ENCODE measurements at places on chromosomes 13 and 19. TPM values are rescaled to one million over a fixed set of nuclear protein-coding genes. Genes with fewer than 3 reads are reported as not detected.
A peak's percentile ranks its signal among the peaks of the same experiment; 100 is the strongest.

- DNase-seq, result peak; percentile 70
These were observed 13.5 kb downstream of the ARRDC5 start for GRCh38 chr19:4889034-4889815.

- DNase-seq, result no peak
These were observed 392.8 kb downstream of the KCNRG start for GRCh38 chr13:50408068-50408467.

DNA sequence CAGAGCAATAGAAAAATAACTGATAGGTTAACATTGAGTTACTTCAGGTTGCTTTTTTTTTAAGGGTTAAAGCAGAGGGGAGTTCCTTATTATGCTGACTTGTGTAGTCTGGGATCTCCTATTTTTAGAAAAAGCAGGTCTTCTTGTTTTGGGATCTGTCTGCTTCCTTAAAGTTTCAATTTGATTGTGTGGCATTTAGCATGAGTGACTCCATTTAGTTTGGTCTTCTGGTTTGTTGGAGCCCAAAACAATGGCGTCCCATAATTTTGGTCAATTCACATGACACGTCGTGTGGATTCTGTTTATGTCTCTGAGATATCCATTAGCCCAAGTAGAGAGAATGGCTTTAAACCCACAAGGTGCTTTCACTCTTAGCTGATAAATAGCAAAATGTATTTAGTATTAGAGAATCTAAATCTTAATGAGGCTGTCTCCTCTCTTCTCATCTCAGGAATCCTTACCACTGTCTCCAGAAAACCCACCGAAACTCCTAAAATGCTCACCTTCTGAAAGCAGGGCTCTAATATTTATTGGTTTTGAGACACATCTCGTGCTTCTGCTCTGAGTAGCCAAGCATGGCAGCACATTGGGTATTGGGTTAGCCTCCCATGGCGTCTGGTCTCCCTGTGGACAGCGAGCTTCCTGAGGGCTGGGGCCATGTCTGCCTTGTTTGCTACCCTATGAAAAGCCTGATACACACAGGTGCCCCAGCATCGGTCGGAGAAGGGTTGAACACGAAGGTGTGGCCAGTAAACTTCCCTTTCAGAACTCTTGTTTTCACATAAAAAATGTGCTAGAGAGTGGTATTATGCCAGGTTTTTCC lies 67.2 kb upstream of the GPR183 start:
- DNase-seq, result no peak

The ZNF709 gene
- total RNA-seq, result 5.2 TPM

GRCh38 chr13:61654481-61654880 lies 238.8 kb upstream of the PCDH20 start:
- no peak for DNase-seq

DNA sequence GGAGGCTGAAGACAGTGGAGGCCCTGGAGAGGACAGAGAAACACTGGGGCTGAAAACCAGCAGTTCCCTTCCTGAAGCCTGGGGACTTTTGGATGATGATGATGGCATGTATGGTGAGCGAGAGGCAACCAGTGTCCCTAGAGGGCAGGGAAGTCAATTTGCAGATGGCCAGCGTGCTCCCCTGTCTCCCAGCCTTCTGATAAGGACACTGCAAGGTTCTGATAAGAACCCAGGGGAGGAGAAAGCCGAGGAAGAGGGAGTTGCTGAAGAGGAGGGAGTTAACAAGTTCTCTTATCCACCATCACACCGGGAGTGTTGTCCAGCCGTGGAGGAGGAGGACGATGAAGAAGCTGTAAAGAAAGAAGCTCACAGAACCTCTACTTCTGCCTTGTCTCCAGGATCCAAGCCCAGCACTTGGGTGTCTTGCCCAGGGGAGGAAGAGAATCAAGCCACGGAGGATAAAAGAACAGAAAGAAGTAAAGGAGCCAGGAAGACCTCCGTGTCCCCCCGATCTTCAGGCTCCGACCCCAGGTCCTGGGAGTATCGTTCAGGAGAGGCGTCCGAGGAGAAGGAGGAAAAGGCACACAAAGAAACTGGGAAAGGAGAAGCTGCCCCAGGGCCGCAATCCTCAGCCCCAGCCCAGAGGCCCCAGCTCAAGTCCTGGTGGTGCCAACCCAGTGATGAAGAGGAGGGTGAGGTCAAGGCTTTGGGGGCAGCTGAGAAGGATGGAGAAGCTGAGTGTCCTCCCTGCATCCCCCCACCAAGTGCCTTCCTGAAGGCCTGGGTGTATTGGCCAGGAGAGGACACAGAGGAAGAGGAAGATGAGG lies 1.5 kb downstream of the PPP1R15A start:
- no peak for DNase-seq

The PSG3 gene
- total RNA-seq, result 0.50 TPM

The SH2D3A gene
- total RNA-seq, result 5.1 TPM

- DNase-seq, result no peak
These were observed 534 bp downstream of the STK24 start for GRCh38 chr13:98576200-98576945.

The DHDH gene
- total RNA-seq, result 1.7 TPM

GRCh38 chr13:105377452-105377851 lies 1158.0 kb downstream of the EFNB2 start:
- DNase-seq, result no peak

- DNase-seq, result no peak
These were observed 1387.8 kb upstream of the ATXN8OS start for GRCh38 chr13:68719815-68720214.

The KASH5 gene
- total RNA-seq, result not detected

DNA sequence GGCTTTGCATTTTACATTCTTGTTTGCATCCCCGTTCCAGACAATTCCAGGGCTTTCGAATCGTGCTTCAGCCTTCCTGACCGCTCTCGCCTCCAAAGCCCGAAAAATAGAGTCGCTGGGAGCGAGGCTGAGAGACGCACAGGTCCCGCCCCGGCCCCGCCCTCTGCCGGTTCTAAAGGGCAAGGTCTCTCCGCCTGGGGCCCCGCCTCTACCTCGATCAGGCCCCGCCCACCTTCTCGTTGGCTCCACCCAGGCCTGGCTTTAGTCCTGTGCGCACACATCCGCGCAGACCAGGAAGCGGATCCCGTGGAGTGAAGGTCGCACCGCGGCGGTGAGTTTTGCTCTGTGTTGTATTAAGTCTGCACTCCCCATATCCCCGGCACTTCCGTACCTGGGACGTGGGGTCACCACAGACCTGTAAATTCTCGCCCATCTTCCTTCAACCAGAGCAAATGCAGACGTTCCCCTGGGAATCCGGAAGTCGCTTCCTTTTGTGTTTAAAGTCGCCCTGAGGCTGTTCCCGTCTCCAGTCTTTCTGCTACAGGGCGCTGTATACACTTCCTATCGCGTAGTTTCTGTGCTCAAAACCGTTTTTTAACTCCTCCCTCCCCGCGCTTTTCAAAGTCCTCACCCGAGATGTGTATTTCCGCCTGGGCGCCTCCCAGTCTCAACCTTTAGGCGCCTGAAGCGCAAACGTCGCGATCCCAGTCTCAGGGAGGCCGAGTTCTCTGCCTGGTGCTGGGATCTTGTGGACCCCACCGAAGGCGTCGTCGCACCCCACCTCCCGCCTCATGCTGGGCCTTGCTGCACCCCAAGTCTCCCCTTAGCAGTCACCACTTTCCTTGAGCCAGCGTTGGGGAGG lies at the start of gene ZNF701:
Gene ZNF701 (plus strand): TSS at position 288 of the 862 bp plus-strand sequence. CDS start 3,861 bp downstream, outside the sequence.
- peak; percentile 81 for DNase-seq

DNA sequence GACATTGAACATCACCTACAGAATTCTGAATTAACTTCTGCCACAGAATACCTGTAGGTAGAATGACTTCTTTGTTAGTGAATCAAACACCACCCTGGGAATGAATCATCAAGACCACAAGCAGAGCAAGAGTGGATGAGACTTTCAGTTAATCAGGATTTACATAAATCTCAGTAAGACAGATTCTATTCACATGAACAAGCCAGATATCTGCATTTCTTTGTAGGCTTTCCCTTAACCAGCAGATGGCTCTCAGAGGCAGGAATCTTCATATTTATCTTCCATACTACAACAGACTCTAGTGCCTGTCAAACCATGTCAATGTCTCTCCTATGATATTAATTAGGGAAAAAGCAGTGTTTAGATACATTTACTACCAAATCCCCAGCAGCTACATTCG lies 412.1 kb downstream of the KLF12 start:
- DNase-seq, result peak; percentile 95

DNA sequence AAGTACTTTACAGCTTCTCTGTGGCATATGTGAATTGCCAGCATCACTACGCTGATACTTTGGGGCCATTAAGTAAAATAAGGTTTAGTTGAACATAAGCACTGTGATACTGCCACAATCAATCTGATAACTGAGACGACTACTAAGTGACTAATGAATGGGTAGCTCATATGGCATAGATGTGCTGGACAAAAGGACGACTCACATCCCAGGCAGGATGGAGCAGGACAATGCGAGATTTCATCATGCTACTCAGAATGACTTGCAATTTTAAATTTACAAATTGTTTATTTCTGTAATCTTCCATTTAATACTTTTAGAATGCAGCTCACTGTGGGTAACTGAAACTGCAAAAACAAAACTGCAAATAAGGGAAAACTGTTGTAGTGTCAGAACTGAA lies 13.6 kb downstream of the CCDC122 start:
- DNase-seq, result peak; percentile 74

- DNase-seq, result no peak
These were observed 70.0 kb downstream of the FOXO1 start for GRCh38 chr13:40596484-40596883.
